ENCODE measurements at places on chromosomes 11 and 22. TPM values are rescaled to one million over a fixed set of nuclear protein-coding genes. Genes with fewer than 3 reads are reported as not detected.

The OR51Q1 gene
- not detected for total RNA-seq

The AQP11 gene
- 5.9 TPM for total RNA-seq

The IL18 gene
- 2.0 TPM for total RNA-seq

The MFRP gene
- not detected for total RNA-seq

The MS4A3 gene
- 0.16 TPM for total RNA-seq

The RFPL3 gene
- not detected for total RNA-seq

The RIMBP3B gene
- total RNA-seq: 0.62 TPM

The ARAP1 gene
- 19.3 TPM for total RNA-seq

The VWCE gene
- total RNA-seq: 2.7 TPM

The TBRG1 gene
- total RNA-seq: 42.7 TPM

The RASSF10 gene
- total RNA-seq: 3.4 TPM

The P2RX6 gene
- not detected for total RNA-seq

The TMA7B gene
- total RNA-seq: not detected

The RGL4 gene
- total RNA-seq: not detected

The SLC22A9 gene
- total RNA-seq: not detected

The SMIM35 gene
- total RNA-seq: not detected

The RAG2 gene
- total RNA-seq: not detected

The RPS3 gene
- 1,342 TPM for total RNA-seq

The PAMR1 gene
- total RNA-seq: 3.0 TPM

The SPON1 gene
- 31.5 TPM for total RNA-seq

The SBF2 gene
- 132 TPM for total RNA-seq

The PATE2 gene
- total RNA-seq: 1.6 TPM

The HSD17B12 gene
- 68.9 TPM for total RNA-seq

All from occipital lobe (tissue), 3 donors.